ENCODE measurements at places on chromosomes 16 and 17. TPM values are rescaled to one million over a fixed set of nuclear protein-coding genes. Genes with fewer than 3 reads are reported as not detected.

The RASD1 gene
- 10.0 TPM for total RNA-seq

The KRTAP3-3 gene
- total RNA-seq = not detected

The KLHL10 gene
- under 0.01 TPM for total RNA-seq

The MPP3 gene
- 3.4 TPM for total RNA-seq

The TBC1D3I gene
- total RNA-seq = not detected

The SPATA32 gene
- not detected for total RNA-seq

The NTN1 gene
- total RNA-seq = under 0.01 TPM

The ARHGAP44 gene
- 0.57 TPM for total RNA-seq

The PDIA2 gene
- not detected for total RNA-seq

The ARL5C gene
- not detected for total RNA-seq

The CEMP1 gene
- not detected for total RNA-seq

The TBC1D3E gene
- not detected for total RNA-seq

The SBK1 gene
- under 0.01 TPM for total RNA-seq

The CHST5 gene
- 0.19 TPM for total RNA-seq

The DRC7 gene
- total RNA-seq = not detected

The SLC13A5 gene
- total RNA-seq = 0.19 TPM

The CRHR1 gene
- not detected for total RNA-seq

The EXOSC6 gene
- total RNA-seq = 25.1 TPM

The CPHXL2 gene
- total RNA-seq = not detected

The TBC1D3L gene
- 0.81 TPM for total RNA-seq

The NUFIP2 gene
- total RNA-seq = 20.9 TPM

The MED13 gene
- 22.2 TPM for total RNA-seq

The PRSS36 gene
- 0.31 TPM for total RNA-seq

The RAB11FIP4 gene
- total RNA-seq = 0.31 TPM

The TNFRSF13B gene
- not detected for total RNA-seq

The TMEM235 gene
- total RNA-seq = 0.16 TPM

The NPIPB6 gene
- not detected for total RNA-seq

All from bladder microvascular endothelial cell (primary cell).